ENCODE measurements at places on chromosomes 1 and 21.

DNA sequence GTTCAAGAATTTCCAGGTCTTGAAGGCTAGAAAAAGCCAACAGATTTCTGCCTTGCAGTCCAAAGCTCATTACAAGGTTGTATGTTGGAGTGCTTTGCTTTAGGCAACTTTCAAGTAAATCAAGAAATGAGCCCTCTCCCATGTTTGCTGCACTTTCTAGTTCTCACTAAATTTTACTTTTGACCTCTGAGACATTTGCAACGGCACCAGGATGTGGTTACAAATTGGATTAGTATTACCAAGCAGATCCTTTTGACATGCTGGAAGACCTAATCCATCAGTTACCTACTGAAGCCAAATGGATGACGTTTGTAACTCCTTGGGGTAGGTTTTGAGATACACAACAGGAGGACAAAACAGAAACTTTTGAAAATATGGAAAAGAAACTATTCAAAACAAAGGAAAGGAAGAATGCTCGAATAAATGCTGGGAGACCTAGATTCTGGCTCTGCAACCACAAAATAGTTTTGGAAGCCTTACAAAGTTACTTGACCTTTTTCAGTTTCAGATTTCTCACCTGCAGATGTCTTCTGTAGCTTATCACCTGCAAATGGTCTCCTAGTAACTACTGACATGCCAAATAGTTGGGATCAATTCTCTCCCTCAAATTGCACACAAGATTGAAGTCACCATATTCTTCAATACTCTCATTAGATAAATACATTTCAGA, 251.7 kb upstream of the ADGRL2 start:
- DNase-seq = no peak

DNA sequence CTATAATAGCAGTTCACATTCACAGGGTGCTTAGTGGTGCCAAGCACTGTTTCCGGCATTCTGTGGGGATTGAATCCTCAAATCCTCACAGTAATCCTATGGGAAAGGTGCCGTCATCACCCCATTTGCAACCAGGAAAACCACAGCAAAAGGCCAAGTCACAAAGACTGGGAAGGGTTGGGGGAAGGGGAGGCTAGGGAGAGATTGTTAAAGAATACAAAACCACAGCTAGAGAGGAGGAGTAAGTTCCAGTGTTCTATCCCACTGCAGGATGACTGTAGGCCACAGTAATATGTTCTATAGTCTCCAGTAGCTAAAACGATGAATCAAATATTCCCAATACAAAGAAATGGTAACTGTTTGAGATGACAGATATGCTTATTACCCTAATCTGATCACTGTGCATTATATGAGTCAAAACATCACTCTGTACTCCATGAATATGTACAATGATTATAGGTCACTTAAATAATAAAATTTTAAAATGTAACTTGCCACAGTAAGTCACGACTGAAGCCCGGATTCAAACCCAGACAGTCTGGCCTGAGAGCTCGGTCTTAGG, 256.8 kb downstream of the TOMM20 start:
- no peak for DNase-seq

DNA sequence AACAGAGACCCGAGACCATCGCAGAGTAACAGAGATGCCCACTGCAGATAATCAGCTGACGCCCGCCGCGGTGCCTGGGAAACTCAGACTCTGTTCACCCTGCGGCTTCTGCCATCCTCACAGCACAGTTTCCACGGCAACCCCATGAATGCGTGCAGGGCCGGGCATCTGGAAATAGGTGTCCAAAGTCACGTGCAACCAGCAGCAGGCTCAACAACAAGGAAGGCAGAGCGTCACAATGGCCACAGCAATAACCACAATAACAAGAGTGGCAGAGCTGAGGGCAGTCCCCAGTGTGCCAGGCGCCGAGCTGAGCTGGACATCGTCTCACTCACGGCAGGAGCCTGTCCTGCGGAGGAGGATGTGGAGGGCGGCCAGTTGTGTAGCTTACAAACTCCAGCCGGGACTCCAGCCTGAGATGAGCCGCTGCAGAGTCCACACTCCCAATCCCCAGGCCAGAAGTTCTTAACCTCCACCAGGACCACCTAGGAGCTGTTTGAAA, 102.0 kb downstream of the CRYAA start:
- DNase-seq = no peak

- no peak for DNase-seq
Measured at GRCh38 chr1:39142401-39143060, 62.0 kb upstream of the MACF1 start.

DNA sequence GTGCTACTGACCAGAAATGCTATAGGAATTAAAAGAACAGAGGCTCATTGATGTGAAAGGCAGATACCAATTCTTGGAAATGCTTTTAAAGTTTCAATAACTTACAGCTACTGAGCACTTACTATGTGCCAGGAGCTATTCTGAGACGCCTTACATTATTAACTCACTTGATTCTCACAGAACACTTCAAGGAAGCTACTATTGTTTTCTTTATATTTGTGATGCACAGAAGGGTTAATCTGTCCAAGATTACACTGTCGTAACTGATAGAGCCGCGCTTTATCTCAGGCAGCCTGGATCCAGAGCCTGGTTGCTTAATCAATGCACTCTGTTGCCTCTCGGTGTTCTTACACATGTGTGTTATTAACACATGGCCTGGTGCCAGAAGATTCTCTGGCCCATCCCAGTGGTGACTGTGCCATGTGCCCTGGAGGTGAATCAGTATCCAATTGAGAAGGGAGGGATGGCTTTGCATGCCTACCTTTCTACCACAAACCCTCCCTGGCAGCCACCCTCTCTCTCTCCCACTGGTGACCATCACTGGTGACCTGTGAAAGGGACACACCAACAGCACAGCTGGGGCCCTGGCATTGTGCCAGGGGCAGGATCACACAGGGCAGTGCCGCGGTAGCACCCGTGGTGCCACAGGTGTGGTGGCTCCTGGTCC, 8.8 kb downstream of the FMO1 start:
- no peak for DNase-seq

DNA sequence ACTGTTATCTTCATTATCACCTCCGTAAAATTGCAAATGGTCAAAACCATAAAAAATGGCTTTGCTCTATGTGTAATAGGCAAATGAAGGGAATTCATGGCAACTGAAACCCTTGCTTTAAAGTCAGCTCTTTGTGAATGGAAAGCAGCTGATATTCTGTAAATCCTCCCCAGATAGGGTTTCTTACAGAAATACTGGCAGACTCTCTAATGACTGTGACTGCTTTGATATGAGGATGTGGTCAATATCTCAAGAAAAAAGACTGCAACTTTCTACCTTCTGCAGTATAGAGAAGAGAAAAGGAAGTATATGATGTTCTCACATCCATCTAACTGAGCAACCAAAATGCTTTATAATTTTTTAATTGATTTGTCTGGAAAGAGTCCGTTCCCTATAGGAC, 193.1 kb downstream of the ST6GALNAC3 start:
- DNase-seq = no peak

- peak; percentile 74 for DNase-seq
Measured at GRCh38 chr1:235999259-235999925, 65.5 kb downstream of the NID1 start.

GRCh38 chr1:38239258-38239835, 192.8 kb upstream of the POU3F1 start:
- DNase-seq = no peak

- no peak for DNase-seq
Measured at GRCh38 chr1:232872284-232872683, 67.1 kb downstream of the MAP10 start.

GRCh38 chr1:95371666-95372282, 137.8 kb downstream of the RWDD3 start:
- no peak for DNase-seq

- DNase-seq = no peak
Measured at GRCh38 chr1:25645637-25646400, 29.2 kb downstream of the MAN1C1 start.

- DNase-seq = no peak
Measured at GRCh38 chr1:231419738-231420298, 2.3 kb downstream of the EGLN1 start.

GRCh38 chr1:210445931-210446330, 117.2 kb downstream of the HHAT start:
- DNase-seq = no peak

DNA sequence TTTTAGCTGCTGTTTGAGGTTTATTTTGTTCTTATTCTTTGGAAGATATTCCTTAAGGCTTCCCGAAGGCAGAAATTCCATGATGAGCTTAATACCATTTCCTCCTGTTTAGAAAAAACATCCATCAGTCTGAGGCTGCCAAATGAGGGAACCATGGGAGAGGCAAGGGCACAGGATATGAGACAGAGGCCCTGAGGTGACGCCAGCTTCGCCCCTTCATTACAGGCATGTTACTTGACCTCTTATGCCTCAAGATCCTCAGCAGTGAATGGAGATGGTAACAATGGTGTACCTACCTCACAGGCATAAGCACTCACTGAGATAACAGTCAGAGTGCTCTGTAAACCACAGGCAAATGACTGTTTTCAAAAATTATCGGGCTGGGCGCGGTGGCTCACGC, 93.6 kb downstream of the RAVER2 start:
- no peak for DNase-seq

- no peak for DNase-seq
Measured at GRCh38 chr1:12057382-12057781, 5.7 kb upstream of the TNFRSF8 start.

DNA sequence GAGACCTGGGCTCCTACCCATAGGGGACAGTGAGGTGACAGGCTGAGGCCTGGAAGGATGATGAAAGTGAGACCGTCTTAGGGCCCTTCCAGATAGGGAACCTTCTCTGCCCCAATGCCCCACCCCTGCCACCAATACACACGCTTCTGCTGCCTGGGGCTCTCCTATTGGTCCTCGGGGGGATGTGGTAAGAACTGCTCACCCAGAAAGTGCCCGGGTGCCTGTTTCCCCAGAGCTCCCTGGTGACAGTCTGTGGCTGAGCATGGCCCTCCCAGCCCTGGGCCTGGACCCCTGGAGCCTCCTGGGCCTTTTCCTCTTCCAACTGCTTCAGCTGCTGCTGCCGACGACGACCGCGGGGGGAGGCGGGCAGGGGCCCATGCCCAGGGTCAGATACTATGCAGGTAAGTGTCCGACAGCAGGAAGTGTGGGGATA, 948 bp downstream of the SEMA4A start:
- no peak for DNase-seq

DNA sequence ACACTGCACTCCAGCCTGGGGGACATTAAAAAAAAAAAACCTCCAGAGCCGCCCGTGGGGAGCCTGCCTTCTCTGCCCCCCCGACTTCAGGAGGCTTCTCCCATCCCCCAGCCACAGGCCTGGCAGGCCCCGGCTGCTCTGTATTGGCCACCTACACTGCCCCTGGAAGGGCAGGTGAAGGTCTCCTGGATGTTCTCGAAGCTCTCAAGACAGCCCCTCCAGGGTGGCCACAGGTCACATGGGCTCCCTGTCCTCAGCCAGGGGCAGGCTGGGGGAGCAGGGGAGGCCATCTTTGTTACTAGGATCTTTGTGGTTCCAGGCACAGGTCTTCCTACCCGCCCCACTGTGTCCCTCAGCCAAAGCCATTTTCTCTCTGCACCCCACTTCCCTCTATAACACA, 32.8 kb downstream of the PADI6 start:
- no peak for DNase-seq

DNA sequence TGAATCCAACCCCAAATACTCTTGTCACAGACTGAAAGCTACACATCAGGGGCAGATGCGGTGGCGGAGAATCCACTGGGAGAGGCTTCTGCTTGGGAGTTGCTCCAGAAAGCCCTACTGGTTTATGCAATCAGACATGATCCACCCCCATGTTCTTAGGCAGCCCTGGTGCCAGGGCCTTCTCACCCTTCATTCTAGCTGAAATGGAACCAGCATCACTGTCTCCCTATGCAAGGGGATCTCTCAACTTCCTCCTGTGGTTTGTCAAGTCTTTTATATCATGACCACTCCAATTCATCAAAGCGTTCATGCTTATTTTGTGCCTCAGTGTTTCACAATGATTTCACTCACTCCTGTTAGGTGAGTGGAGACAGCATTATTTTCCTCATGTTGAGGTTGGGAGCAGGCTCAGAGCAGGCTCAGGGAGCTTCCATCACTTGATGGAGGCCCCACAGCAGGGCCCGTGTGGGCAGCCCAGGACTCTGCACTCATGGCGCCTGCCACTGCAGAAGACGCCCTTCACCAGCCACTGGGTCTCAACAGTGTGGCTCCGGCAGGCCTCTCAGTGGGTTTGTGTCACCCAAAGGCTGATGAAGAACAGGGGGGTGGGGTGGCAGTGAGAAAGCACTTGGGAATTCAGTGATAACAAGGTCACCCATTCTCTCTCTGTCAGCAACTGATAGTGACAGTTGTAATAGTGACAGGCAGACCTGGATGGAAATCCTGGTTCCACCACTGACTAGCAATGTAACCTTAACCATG, 67.1 kb downstream of the CD58 start:
- DNase-seq = no peak

DNA sequence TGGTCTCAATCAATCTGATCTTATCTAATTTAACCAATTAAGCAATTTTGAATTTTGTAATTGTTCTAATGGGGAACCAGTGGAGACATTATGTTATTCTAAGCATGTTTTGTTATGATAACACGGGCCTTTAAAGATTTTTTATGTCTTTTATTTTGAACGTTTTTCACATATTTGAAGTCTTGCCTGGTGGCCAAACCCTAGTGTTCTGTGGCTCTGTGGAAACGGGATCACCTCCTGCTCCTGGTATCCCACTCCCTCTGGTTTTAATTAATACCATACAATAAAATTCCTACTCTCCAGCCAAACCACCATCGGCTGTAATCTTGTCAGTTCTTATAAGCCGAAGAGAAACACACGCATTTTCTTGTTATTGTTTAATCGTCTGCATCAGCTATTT, 22.9 kb upstream of the LMO4 start:
- no peak for DNase-seq

- peak; percentile 50 for DNase-seq
Measured at GRCh38 chr1:183956559-183957188, 80.9 kb downstream of the COLGALT2 start.

- no peak for DNase-seq
Measured at GRCh38 chr1:200668514-200669313, 993 bp downstream of the DDX59 start.

DNA sequence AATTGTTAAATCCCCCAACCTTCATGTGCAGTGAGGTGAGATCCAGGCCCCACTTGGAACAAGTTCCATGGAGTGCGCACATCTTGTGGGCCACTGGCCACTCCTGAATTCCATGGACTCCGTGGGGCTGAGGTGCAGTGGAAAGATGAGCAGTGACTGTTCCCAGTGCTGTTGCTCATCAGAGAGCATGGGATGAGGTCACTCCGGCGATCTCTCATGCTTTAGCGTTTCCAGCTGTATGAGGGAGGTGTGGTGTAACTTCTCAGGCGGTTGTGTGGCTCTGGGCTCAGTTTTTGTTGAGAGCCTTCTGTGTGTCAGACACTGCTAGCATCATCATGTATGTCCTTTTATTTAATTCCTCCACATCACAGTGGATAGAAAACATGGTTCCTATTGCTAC, 96.2 kb downstream of the GALNT2 start:
- DNase-seq = no peak

DNA sequence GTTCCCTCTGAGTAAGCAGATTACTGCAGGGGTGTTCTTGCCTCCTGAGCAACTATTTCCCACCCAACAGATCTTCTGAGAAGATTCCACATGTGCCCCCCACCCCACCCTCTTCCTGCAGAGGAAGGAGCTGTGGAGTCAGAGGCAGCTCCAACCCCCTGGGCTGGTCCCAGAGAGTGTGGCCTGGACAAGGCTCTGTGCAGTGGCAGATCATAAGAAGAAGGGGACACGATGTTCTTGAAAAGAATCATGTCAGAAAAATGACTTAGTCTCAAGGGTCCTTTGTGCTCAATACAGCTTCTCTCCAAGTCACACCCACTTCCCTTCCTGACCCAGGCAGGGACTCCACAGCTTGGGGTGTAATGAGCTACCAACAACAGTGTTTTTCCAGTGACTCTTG, 95.2 kb downstream of the SYF2 start:
- no peak for DNase-seq
